ENCODE measurements at places on chromosomes 4 and X.

GRCh38 chrX:153423652-153424051 is 12.4 kb downstream of the ZFP92 start:
- no peak for DNase-seq

- DNase-seq, result no peak
These were observed 116.0 kb downstream of the PTTG2 start for GRCh38 chr4:38076153-38076669.

- DNase-seq, result no peak
These were observed 63.9 kb downstream of the IL1RAPL1 start for GRCh38 chrX:28651186-28651585.

DNA sequence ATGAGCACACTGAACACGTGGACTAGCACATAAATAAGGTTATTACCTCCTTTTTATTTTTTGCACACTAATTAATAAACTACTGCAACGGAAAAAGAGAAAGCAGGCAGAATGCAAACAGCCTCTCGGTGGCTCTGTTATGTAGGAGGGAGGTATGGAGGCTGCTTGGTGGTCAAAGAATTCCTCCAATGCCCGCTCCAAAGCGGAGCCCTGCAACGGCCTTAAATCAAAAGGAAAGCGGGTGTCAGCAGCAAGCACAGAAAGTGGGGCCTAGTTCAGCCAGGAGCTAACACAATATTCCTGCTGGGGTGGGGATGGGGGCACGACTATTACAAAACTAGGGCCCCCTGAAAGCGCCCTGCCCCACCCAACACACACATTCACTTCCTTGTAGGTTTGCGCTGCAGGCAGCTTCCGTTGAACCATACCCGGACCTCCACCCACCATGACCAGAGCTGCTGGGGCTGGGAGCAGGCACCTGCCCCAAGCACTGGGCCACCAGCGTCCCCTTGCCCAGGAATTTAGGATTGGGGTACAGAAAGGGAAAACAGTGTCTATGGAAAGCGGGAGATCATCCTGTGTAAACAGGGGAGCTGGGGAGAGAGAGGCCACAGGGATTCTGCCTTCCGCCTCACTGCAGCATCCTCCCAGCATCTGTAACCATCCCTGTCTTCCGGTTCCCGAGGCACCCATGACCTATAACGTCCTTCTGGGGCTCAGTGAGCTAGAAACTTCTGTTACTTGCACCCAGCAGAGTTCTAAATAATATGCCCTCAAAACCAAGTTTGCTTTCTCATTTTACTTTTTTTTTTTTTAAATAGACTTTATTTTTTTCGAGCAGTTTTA is 57.1 kb upstream of the DDX3X start:
- no peak for DNase-seq

- DNase-seq, result no peak
These were observed 43.7 kb downstream of the FHDC1 start for GRCh38 chr4:152979731-152980330.

DNA sequence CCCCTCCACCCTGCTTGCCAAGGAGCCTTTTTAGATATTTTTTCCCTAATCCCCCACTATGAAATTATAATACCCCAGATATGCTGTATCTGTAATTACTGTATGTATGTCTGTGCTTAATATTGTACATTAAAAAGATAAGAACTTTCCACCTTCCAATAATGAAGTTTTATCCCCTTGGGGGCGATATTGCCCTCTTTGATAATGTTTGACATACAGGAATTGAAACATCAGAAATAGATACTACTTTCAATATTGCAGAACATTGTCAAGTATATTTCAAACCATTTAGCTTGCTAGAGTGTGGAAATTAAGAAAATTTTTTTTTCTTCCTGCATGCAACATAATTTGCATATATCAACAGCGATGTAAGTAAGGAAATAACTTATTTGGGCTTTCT is 58.9 kb downstream of the NAF1 start:
- DNase-seq, result no peak

- no peak for DNase-seq
These were observed 1724.5 kb downstream of the C4orf33 start for GRCh38 chr4:130820448-130820847.

- DNase-seq, result no peak
These were observed 73.9 kb upstream of the FSTL5 start for GRCh38 chr4:162237676-162238075.

Data from stimulated activated CD4-positive, alpha-beta T cell treated with anti-CD3 and anti-CD28 coated beads, Interleukin-4, amount 100 ng/mL, for 48 hours (primary cell).